C1 segment of cervical spinal cord (tissue), 14 donors: ENCODE measurements at places on chromosomes 3 and 15.

DNA sequence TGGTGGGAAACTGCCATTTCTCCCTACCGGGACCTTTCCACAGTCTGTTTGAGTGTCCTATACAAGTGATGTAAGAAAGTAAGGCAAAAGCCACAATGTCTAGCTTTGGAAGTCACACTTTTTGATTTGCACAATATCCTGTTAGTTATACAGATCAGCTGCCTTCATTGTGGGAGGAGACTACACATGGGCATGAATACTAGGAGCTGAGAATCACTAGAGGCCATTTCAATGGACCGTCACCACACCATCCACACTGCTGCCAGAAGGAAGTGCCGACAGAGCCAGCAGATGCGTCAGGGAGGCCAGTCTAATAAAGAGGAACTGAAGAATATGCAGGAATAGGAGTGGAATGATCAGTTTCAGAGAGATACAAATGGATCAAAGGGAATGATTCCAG, 65.8 kb downstream of the SCN11A start:
- no peak for DNase-seq

GRCh38 chr15:55700876-55701275, 42.1 kb downstream of the PRTG start:
- DNase-seq: no peak

- no peak for DNase-seq
Measured at GRCh38 chr3:177448987-177449359, 251.7 kb upstream of the TBL1XR1 start.

- DNase-seq: no peak
Measured at GRCh38 chr3:2869905-2870304, 240.3 kb downstream of the IL5RA start.

- no peak for DNase-seq
Measured at GRCh38 chr3:175266478-175266877, 407.3 kb downstream of the NAALADL2 start.

- DNase-seq: no peak
Measured at GRCh38 chr3:188220988-188221818, 67.2 kb downstream of the LPP start.

GRCh38 chr3:127258733-127259132, 29.1 kb downstream of the PRR20G start:
- DNase-seq: no peak

GRCh38 chr3:128497305-128498126, 4.5 kb upstream of the GATA2 start:
- DNase-seq: no peak

- DNase-seq: no peak
Measured at GRCh38 chr15:76682259-76682658, 222.9 kb downstream of the SCAPER start.

GRCh38 chr3:139119331-139120025, 74.8 kb upstream of the PRR23C start:
- no peak for DNase-seq

DNA sequence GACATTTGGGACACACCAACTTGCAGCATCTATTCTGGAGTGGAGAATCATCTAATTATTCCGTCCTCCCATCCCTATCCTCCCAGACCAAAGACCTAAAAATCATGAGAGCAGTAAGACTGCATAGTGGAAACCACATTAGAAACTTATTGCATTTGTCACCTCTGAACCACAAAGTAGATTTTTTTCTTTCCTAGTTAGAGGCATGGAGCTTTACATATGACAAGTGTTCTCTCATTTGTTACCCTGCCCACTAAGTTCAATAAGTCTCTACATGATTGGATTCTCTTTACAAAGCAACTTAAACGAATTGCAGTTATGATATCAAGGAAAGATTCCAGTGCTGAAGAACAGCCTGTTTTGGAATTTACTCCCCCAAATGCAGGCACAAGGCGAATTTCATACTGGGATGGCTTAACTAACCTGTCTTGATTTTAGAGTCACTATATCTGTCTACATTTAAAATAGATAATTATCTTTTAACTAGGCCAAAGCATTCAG, 42.3 kb upstream of the LRRFIP2 start:
- DNase-seq: no peak

GRCh38 chr3:156609546-156609945, 54.6 kb upstream of the SSR3 start:
- no peak for DNase-seq

GRCh38 chr3:39134305-39134704, 19.1 kb downstream of the CSRNP1 start:
- DNase-seq: no peak

GRCh38 chr15:90002428-90002844, 1.3 kb downstream of the ZNF710 start:
- peak; percentile 66 for DNase-seq

GRCh38 chr15:97961067-97961954, 808 bp downstream of the ARRDC4 start:
- no peak for DNase-seq

DNA sequence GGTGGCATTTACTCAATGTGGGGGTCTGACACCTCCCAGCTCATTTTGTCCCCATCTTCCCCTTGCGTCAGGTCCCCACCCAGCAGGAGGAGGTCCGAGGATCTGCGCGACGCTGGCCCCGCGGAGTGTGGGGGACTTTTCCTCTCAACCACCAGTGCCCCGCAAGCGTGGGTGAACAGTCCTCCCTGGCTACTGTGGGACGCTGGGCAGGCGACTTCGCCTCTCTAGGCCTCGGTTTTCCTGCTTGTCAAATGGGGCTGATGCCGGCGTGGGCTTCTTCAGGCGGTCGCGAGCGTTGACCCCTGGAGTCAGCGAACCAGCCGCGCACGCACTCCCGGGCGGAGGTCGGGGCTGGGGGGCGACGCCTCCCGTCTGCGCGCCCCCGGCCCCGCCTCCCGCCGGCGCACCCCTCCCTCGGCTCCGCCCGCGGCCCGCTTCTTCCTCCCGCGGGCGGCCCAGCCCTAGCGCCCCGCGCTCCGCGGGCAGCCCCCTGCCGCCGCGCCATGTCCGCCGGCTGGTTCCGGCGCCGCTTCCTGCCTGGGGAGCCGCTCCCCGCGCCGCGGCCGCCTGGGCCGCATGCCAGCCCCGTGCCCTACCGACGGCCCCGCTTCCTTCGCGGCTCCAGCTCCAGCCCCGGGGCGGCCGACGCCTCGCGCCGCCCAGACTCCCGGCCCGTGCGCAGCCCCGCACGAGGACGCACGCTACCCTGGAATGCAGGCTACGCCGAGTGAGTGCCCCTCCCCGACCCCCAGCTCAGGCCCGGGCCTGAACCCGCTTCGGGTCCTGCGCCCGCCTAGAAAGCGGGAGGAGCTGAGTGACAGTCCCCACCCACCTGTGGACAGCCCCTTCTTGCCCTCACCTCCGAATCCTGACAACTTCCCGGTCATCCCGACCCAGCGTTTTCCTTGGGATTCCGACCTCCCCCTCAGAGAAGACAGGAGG, at the start of gene PPM1M:
TSS of gene PPM1M (plus strand) at position 438 of the 942 bp plus-strand sequence. CDS start at position 504, 66 bp downstream.
- no peak for DNase-seq

GRCh38 chr3:110157221-110157620, 819.9 kb upstream of the DPPA4 start:
- no peak for DNase-seq

DNA sequence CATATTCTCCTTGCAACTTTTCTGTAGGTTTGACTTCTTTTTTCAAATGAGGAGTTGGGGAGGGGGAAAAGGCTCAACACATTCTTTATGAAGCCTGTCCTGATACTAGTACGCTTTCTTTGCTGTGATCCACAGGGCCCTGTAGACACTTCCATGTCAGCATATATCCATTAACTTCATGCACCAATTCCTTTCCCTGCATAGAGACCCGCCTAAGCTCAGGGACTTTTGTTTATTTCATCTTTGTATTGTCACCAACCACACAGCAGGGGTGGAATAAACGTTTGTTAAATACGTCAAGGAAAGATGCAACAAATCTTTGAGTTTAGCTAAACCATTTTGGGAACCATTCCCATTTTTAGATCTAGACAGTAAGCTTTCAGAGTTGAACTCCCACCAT, 43.0 kb upstream of the GK5 start:
- no peak for DNase-seq

DNA sequence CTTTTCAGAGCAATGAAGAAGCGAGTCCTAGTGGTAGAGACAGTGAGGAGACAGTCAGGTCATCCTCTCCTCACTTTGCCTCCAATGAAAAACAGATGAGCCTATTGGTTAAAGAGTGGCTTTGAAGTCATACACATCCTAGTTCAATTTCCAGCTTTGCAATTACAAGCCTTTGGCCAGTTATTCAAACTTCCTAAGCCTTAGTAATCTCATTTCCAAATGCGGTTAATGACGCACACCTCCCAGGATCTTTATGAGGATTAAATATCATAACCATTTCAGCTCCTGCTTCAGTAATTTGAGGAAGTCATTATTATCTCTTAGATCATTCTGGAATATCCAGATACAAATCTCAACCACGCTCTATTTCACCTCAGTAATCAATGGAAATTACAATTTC, 10.0 kb upstream of the ST6GAL1 start:
- DNase-seq: no peak

DNA sequence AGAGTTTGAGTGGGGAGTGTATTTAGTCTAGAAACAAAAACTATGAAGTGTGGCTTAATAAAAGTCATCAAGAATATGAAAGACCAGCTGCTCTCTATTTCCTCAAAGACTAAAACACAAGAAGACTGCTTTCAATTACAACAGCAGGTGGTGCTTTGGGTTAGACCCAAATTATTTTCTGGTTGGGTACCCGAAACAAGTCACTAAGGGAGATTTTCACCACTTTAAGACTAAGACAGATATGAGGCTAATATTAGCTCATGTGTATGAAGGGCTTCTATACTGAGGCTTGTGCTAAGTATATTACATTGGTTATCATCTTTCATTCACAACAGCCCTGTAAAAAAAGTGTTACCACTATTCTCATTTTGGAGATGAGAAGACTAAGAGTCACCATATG, 43.1 kb downstream of the COL8A1 start:
- DNase-seq: no peak

GRCh38 chr3:56113231-56113630, 355.0 kb downstream of the ERC2 start:
- no peak for DNase-seq

DNA sequence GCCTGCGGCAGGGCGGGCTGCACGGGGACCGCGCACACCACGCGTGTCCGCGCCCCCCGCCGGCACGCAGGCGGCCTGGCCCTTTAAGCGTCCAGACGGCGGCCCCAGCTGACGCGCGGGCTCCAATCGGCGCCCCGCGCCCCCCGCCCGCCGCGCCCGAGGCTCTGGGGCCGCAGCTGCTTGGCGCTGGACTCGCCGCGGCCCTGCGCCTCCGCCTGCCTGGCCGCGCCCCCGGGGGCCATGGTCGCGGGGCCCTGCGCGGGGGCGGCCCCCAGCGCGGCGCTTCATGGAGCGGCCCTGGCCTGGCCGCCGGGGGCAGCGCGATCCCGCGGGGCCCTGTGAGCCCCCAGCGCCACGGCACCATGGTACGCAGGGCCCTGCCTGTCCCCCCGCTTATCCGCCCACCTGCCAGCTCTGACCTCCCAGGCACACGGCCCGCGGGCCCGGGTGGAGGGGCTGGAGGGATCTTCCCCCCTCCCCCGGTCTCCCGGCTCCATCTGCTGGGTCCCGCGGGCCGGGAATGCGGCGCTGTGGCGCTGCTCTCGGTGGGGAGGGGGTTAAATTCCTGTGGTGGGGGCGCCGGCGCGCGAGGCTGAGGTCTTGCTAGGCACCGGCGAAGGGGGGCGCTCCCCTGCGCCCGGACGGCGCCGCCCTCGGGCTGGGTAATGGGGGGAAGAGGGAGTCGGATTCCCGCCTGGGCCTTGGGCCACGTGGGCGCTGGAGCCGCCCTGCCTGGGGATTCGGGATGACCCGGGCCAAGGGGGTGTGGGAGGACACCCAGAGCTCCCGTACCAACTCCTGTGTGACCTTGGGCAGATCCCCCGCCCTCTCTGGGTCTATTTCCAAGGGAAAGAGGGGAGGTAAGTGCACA, 1.1 kb downstream of the ZBTB47 start:
- peak; percentile 52 for DNase-seq

- DNase-seq: no peak
Measured at GRCh38 chr3:183158551-183159006, 4.0 kb downstream of the LAMP3 start.

GRCh38 chr3:150925751-150926201, 20.5 kb upstream of the MINDY4B start:
- DNase-seq: no peak

GRCh38 chr15:66023311-66023972, 154.2 kb downstream of the RAB11A start:
- peak; percentile 70 for DNase-seq

GRCh38 chr15:70091726-70092463, 5.8 kb downstream of the TLE3 start:
- no peak for DNase-seq

DNA sequence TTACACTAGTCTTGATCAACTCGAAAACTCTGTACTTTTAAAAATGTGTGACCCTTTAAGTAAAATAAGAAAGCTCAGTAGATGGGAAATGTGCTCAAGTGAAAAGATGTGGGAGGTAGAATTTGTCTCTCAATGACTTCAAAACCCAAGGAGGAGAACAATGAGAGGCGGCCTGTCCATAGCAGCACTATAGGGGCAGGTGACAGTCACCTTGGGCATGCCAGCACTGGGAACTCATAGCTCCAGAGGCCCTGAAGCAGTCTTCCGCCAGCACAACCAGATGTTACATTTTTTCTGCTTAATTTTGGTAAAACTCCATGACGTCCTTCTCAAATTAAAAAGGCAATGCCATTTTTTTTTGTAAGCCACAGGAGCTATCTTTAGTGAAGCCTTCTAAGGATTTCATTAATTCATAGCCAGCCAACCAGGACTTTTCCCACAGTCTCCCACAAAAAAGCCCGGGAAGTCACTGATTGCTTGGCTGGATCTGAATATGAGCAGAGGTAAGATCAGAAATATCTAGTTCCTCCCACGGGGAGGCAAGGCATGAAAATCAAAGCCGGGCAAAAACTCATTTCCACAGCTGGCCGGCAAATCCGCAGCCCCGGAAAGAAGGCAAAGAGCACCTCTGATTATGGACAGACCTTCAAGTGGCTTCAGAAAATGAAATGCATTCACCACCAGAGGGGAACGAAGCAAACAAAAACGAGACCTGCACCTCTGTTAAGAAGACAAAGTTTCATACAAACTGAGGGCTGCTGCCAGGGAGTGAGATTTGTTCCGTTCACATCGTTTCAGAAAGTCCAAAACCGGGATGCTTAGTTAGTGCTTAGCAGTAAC, 10.5 kb downstream of the IL17RD start:
- no peak for DNase-seq

- no peak for DNase-seq
Measured at GRCh38 chr3:94246171-94246570, 183.3 kb downstream of the NSUN3 start.

- no peak for DNase-seq
Measured at GRCh38 chr3:158563076-158563475, 7.9 kb upstream of the MLF1 start.

- no peak for DNase-seq
Measured at GRCh38 chr3:150547045-150547741, 606 bp downstream of the EIF2A start.
